AG09309 (cell line): ENCODE measurements at places on chromosomes 5 and 9.

- no peak for DNase-seq
Observed at GRCh38 chr5:13624283-13625074, 320.0 kb downstream of the DNAH5 start.

GRCh38 chr9:125570246-125570645, 136.8 kb downstream of the MAPKAP1 start:
- no peak for DNase-seq

- DNase-seq, result no peak
Observed at GRCh38 chr5:124439609-124440008, 306.8 kb downstream of the ZNF608 start.

GRCh38 chr5:151461312-151461711, 13.9 kb downstream of the SLC36A1 start:
- DNase-seq, result no peak

DNA sequence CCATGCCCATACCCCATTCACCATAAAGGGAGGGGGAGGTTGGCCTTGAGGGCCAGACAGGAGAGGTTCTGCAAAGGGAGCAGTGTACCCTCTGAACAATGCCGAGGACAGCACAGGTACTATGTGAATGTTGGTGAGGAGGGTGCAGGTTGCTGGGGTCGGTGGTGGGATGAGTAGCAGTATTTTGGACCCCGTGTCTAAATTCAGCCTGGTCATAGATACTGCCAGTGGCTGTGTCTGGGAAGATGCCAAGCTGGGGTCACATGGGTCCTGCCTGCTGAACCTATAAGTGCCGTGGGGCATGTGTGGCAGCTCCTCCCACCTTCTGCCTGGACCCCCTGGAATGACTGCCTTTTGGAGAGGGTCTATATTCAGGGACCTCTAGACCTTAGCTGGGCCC, 11.4 kb upstream of the SPINK4 start:
- DNase-seq, result no peak

DNA sequence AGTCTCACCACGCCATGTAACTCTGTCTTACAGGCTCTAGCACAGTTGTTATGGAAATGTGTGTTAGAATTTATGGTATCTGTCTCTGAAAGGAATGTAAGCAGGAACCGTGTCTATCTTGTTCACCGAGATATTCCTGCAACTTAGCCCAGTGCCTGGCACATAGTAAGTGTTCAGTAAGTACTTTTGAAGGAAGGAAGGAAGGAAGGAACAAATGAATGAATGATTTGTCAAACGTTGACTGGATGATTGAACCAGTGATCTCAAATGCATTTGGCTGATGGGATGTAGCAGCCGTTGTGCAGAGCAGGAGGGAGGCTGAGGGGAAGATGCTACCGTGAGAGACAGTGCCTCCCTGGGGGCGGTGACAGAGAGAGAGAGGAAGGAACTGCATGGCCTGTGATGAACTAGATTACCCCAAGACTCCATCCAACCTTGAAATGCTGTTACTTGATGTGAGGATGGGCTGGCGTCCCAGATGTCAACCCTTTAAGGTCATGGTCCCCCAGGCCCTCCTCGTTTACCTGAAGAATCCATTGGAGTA, 47.5 kb upstream of the PPARGC1B start:
- DNase-seq, result no peak

- no peak for DNase-seq
Observed at GRCh38 chr5:79456890-79457583, 56.9 kb downstream of the HOMER1 start.
